ENCODE measurements at places on chromosomes 12 and 14.

GRCh38 chr12:57456145-57456700 is 1.1 kb downstream of the INHBE start:
- DNase-seq: no peak

DNA sequence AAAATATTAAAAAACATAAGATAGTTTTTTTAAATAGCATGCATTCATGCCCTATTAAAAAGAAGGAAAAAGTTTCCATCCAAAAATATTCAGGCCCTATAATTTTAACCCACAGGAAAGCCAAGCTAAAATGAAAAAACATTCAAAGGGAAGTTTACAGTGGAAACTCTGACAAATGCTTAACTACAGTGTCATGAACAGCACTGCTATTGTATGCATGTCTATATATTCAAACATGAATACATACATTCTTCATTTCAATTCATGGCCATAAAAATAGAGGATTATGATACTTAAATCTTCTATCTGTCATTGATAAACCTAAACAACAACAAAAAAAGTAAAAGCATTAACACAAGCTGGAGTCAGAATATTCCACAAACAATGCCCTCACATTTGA is 67.4 kb downstream of the PPP2R5E start:
- no peak for DNase-seq

DNA sequence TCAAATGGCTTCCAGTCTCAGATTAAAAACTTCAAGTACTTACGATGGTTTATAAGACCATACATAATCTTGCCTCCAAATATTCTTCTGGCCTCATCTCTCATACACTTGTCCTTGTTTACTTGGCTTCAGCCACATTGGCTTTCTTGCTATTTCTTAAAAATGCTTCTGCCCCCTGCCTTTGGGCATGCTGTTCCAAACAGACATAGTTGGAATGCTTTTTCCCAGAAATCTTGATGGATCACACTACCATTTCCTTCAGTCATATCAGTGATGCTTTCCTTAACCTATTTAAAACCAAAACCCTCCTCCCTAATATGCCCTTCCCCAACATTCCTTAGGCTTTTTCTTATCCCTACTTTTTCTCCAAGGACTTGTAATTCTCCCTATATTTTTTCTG is 74.4 kb upstream of the PAWR start:
- no peak for DNase-seq

GRCh38 chr12:91743704-91744321 is 401.8 kb downstream of the BTG1 start:
- DNase-seq: no peak

- DNase-seq: no peak
Observed at GRCh38 chr12:25932971-25933370, 25.5 kb upstream of the RASSF8 start.

- no peak for DNase-seq
Observed at GRCh38 chr14:47507861-47508260, 167.5 kb downstream of the MDGA2 start.

GRCh38 chr12:7868391-7868790 is 4.3 kb downstream of the SLC2A14 start:
- DNase-seq: no peak

DNA sequence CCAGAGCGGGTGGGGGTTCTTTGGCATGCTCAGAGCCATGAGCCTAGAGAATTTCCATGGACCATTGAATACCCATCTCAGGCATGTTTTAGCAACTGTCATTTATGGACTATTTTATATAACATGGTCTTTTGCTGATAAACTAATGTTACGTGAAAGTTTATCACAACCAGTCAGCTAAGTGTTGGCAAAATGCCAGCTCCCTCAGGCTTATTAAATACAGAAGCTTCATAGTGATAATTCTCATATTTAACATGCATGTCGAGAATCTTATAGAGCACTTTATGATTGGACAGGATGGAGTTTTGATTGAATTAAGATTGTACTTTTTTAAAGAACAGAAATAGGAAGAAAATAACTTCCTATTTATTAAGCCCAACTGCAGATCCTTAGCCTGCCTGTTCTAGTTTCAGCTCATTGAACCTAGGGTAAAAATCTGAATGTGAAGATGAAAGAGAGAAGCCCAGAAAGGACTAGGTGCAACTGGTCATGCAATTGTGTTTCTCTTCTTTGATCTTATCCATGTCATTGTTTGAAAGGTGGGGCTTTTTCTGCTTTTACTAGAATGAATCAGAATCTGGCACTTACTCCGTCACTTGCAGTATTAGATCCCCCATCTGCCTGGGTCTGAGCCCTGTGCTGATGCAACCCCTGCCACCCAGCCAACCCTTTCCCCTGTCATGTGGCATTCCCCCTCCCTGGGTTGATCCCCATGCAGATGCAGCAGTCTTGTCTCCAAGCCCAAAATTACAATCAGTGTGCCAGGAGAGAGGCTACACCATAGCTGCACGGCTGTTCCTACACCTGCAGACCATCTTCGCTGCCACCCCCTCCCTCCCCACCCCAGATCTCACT is 134.6 kb upstream of the EVL start:
- DNase-seq: no peak

- no peak for DNase-seq
Observed at GRCh38 chr12:29883525-29883924, 99.8 kb upstream of the TMTC1 start.

DNA sequence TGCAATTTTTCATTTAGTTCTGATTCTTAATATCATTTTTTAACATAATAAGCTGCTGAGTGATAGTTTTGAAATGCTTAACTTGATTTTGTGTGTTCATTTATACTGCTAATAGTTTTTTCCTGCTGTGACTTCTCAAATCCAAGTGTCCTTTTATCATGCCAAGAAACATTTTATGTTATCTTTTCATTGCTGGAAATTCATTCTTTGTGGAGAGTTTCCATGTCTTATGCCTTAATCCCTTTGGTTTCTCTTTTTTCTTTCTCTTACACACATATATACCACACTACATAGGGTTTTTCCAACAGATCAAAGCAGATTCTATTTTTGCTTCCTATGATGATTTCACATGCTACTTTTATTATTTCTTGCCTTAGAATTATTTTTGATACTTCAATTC is 981.1 kb downstream of the SLC6A15 start:
- no peak for DNase-seq

DNA sequence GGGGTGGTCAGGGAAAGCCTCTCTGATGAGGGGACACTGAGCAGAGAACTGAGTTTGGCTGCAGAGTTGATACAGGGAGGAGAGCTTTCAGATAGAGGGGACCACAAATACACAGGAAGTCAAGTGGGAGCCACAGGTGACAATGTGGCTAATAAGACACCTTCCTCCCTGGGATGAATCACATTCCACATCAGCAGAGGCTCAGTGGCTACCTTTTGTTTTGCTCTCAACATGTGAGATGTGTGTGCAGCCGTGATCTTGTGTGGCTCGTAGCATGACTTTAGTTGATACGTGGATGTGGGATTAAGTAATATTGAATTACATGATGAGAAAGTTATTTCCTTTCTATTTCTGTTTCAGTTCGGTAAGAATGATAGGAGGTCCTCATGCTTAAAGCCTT is 7.5 kb downstream of the CRADD start:
- no peak for DNase-seq

- DNase-seq: no peak
Observed at GRCh38 chr12:11730299-11731041, 81.0 kb downstream of the ETV6 start.

DNA sequence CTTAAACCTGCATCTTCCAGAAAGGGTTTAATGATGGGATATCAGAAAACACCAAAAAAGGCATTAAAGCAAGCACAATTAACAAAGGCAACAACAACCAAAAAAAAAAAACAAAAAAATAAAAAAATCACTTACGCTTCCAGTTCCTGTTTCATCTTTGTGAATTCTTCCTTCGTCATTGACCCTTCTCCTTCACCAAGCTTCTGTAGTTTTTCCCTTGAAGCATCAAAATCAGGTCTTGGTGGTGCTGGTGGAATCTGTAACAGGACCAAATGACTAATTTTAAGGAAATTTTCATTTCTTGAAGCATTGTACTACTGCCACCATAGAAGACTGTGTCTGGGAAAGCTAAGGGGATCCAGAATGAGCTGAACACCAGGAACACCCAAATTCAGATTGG is 24.5 kb downstream of the SNX6 start:
- DNase-seq: no peak

DNA sequence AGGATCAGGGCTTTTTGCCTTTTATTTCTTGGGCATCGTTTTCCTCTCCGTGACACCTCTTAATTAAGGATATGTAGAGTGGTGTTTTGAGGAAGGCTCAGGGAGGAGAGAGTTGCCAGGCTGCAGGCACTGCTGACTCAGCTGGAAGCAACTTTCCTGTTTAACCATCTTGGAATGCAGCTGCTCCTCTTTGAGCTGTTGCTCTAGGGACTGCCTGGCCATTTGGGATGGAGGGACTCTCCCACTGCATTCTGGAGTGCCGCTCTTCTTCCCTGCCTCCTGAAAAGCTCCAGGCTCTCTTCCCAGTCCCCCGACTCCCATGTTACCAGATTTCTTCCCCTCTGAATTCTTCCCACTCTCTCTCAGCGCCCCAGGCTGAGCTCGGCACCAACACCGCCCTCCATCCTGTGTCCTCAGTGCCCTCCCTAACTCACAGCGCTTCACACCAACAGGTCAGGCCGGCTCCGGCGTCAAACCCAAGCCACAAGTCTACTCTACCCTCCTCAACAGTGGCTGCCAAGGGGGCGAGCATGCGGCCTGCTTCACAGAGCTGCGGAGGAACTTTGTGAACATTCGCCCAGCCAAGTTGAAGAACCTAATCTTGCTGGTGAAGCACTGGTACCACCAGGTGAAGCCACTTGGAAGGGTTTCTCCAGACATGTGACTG is 5.9 kb downstream of the OAS3 start:
- DNase-seq: no peak

- DNase-seq: no peak
Observed at GRCh38 chr12:91778091-91778832, 367.4 kb downstream of the BTG1 start.
